ENCODE measurements at places on chromosomes 7 and 10.

DNA sequence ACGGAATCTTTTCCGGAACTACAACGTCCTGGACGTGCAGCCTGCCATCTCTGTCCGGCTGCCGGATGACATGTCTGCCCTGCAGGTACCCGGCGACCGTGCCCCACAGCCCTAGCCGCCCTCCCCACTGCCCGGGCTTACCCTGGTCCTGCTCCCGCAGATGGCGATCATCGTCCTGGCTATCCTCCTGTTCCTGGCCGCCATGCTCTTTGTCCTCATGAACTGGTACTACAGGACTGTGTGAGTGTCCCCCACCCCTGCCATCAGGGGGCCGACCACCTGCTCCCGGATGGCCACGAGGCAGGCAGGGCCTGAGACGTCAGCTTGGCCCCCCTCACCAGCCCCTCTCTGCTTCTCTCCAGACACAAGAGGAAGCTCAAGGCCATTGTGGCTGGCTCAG, 38.0 kb upstream of the VSIR start:
- no peak for DNase-seq

- no peak for DNase-seq
These were observed 72.0 kb upstream of the FOXP2 start for GRCh38 chr7:114342431-114343179.

GRCh38 chr7:85133560-85133959, 53.3 kb downstream of the SEMA3D start:
- no peak for DNase-seq

DNA sequence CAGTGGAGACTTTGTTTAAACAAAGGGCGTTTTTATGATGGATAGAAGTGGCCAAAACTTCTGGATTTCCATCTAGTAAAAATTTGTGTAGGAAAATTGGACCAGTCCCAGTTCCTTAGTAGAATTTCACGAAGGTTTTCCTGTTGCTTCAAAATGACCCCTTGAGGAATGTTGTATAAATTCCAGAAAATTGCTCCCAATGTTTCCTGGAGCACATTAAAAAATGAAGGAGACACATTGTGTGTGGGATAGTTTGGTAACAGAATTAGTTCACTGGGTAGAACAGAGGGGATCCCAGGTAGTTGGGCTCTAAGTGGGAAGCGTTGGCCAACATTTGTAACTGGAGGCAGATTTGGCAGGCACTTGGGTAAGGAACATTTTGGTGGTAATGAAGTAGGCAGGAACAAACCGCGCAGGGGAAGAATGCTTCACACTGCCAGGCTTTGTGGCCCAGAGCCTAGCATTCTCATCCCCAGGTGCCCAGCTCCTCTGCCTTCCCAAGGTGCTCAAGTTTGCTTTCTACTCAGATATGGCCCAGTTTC, 758.6 kb downstream of the AUTS2 start:
- no peak for DNase-seq

GRCh38 chr10:43307306-43307705, 40.4 kb upstream of the RASGEF1A start:
- no peak for DNase-seq

DNA sequence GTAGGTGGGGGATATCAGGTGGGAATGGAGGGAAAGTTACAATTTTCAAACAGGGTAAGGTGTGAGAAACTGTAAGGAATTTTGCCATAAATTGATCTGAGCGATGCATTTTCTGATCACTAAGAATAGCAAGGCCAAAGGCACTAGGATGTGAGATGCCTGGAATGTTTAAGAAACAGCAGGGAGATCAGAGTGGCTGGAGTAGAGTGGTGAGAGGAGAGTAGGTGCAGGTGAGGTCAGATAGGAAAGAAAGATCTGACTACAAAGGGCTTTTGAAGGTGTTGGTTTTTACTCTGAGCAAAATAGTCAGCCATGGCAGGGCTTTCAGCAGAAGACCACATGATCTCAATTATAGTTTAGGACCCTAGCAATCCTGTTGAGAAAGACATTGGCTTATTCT, 55.0 kb downstream of the HDAC9 start:
- DNase-seq: no peak

DNA sequence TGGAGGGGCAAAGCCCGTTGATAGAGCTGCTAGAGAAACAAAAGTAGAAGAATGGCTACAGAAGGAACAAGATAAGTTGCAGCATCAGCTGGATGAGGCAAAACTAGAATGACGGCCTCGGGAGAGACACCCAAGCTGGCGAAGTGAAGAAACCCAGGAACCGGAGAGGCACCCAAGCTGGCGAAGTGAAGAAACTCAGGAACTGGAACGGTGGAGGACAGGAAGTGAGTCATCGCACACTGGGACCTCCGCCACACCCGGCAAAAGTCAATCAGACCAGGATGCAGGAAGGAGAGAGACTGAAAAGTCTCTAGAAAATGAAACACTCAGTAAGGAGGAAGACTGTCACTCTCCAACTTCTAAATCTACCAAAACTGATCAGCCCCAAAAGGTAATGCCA, 133.0 kb upstream of the NEBL start:
- no peak for DNase-seq

DNA sequence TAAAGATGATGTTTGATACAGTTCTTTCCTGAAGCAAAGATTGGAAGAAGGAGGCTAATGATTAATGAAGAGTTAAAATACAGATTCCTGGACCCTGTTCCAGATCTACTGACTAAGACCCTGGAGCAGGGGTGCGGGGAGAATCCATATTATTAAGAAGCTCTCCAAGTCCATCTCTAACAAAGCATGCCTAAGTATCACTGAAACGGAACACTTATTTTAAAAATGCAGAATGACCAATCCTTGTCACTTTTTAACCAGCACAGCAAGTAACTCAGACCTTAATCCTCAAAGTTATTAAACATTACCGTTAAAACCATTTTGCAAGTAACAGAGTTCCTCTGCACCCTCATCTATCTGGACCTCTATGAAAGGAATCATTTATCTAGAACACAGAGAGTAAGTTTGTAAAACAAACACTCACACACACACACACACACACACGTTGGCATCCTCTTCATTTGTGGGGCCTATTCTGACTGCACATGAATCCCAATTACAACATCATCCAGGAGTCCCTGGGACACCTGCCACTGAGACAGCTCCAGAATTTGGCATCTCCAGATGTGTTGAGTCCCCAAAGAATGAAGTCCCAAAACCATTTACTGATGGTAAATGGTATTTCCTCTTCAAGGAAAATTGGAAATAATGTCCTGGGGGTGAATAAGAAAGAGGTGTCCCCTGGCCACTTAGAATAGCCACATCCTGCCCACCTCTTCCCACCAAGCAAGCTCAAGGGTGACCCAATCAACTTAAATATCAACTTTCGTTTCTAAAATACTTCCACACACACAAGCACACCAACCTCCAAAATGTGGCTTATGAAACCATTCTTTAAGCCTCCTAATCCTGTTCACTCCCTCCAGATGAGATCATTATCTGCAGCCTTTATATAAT, 117.5 kb downstream of the PARD3 start:
- DNase-seq: no peak

GRCh38 chr7:50321487-50322067, 17.1 kb downstream of the IKZF1 start:
- no peak for DNase-seq

- no peak for DNase-seq
These were observed 10.1 kb upstream of the ADAP1 start for GRCh38 chr7:964401-965231.

DNA sequence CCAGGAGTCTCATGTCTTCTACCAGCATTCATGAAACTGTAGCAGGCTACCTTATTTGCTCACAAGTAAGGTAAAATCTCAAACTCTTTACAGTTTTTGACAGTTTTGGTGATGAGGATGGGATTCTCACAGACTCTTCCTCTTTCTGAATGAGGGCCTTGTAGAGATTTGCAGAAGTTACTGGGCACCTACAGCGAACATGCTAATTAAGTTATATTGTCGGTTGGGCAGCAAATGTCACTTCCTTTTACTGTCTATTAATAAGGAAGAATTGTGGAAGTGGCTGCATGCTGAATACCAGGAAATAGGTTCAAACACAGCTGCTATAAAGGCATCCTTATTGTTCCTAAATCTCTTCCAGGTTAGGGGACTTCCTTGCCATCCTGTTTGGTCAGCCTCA, 189.6 kb downstream of the DNAJC1 start:
- DNase-seq: no peak

GRCh38 chr10:36182179-36182566, 540.1 kb upstream of the FZD8 start:
- DNase-seq: no peak

- DNase-seq: peak; percentile 12
These were observed 27.1 kb downstream of the PRLHR start for GRCh38 chr10:118568327-118568848.

DNA sequence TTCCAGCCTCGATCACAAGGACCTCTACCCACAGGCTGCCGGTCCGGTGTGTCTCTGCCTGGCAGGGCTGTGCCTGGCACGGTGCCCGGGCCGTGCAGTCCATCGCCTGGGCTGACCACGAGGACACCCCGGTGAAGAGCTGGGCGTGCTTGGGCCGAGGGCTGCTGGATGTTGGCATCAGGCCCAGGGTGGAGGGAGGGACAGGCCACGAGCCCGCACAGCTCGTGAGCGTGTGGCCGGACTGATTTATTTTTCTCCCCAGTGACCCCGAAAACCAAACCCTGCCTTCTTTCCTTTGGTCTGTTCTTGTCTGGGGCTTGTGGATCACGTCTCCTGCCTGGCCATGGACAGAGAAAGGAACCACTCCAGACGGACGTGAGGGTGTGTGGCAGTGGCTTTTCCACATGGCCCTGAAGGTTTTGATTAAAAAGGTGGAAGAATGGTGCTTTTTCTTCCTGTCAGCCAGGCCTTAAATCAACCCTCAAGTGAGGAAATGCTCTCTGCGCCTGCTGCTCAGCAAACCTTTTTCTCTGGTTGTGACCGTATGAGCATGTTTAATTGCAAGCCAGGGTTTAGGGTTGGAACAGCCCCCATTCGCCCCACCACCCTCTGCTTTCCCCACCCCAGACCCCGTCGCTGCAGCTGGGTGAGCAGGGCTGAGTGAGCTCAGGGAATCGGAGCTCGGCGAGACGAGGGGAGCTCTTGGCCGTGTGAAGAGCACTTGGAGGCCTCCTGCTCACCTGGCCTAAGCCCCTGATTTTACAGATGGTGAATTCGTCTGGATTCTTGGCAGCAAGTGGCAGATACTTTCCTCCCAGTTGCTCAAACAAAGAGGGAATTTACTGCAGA, 130.1 kb downstream of the RGS10 start:
- no peak for DNase-seq

DNA sequence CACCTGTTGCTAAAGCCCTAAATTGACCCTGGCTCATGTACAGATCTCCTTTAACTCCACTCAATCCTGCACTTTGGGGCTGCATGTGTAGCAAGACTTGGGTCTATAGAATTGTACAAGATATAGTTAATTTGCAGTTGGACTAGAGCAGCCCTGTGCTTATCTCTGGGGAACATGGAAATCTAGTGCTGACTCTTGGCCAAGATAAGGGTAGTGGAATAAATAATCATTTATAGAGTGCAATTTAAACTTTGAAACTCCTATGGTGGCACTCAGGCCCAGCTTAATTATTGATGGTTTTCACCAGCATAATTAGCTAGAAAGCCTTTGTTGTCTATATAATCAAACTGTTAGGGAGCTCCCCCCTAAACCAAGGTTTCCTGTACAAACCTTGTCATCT, 39.2 kb upstream of the MBL2 start:
- no peak for DNase-seq

GRCh38 chr10:91296471-91296870, 76.0 kb downstream of the PCGF5 start:
- DNase-seq: no peak

GRCh38 chr7:4791738-4792536, 16.5 kb downstream of the AP5Z1 start:
- peak; percentile 15 for DNase-seq

DNA sequence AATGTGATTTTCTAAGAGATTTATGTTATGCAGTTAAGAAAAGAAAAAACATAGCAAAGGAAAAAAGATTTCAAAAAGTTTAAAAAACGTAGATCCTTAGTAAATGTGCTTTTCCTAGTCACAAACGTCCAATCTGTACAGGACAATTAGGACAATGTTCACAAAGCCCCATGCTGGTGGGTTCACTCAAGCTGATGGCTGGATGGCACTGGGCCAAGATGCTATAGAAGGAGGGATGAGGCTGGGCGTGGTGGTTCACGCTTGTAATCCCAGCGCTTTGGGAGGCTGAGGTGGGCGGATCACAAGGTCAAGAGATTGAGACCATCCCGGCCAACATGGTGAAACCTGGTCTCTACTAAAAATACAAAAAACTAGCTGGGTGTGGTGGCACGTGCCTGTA, 22.1 kb downstream of the SVIL start:
- no peak for DNase-seq

DNA sequence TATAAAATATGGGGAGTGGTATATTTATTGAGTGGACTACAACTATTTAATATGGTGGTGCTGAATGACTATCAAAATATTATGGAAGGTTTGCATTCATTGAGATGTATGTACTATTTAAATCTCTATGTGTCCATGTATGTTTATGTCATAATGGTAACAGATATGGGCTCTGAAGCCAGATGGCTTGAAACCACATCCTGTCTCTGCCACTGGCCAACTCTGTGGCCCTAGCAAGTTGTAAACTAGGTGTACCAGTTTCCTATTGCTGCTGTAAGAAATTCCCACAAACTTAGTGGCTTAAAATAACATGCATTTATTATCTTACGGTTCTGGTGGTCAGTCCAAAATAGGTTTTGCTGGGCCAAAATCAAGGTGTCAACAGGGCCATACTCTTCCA, 198.1 kb upstream of the NFE2L3 start:
- no peak for DNase-seq

GRCh38 chr10:28983799-28984198, 305.1 kb upstream of the LYZL1 start:
- no peak for DNase-seq

DNA sequence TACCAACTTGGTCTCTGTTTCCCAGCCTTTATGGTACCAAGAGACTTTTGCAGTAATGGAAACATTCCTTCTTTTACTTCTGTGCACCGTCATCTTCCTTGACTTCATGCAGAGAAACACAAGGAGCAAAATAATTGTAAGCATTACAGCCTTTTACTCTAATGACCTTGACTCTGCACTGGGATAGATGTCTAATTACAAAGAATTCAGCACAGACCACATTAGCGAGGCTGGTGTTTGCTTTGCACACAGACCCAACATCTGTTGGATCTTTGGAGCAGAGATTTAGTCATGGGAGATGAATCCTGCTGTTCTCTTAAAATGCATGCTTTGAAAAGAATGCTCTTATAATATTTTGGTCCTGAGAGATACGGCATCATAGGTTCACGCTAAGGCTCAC, 261.6 kb downstream of the TWIST1 start:
- DNase-seq: no peak

GRCh38 chr7:93923296-93923695, 1.8 kb downstream of the GNG11 start:
- no peak for DNase-seq

GRCh38 chr10:66642217-66642616, 283.6 kb upstream of the LRRTM3 start:
- no peak for DNase-seq
